ENCODE measurements at places on chromosomes 7 and 10. TPM values are rescaled to one million over a fixed set of nuclear protein-coding genes. Genes with fewer than 3 reads are reported as not detected.

SPDYE8 gene
- polyA plus RNA-seq: not detected

LRRC61 gene
- polyA plus RNA-seq: 19.4 TPM

ANKRD61 gene
- not detected for polyA plus RNA-seq

AGR3 gene
- polyA plus RNA-seq: not detected

CYP3A7 gene
- polyA plus RNA-seq: not detected

PRKAR2B gene
- polyA plus RNA-seq: 1.7 TPM

RADIL gene
- polyA plus RNA-seq: not detected

GRCh38 chr7:101377189-101377736, 14.6 kb downstream of the COL26A1 start:
- H3K4me1 ChIP-seq: no peaks in the 10 kb centered on the region
- H3K4me3 ChIP-seq: no peak overlapping the region
- no peak overlapping the region for H3K27ac ChIP-seq
- peaks cover 2% of the 10 kb centered on the region for H3K27me3 ChIP-seq
- DNase-seq: no peak

GRCh38 chr10:1630304-1630703, 107.0 kb downstream of the ADARB2 start:
- no peak for DNase-seq
- H3K27me3 ChIP-seq: peaks cover 7% of the 10 kb centered on the region
- H3K27ac ChIP-seq: no peak overlapping the region
- H3K4me1 ChIP-seq: no peaks in the 10 kb centered on the region
- H3K4me3 ChIP-seq: no peak overlapping the region

GRCh38 chr7:111785076-111785475, 222.8 kb upstream of the IMMP2L start:
- H3K4me3 ChIP-seq: no peak overlapping the region
- no peak for DNase-seq
- no peak overlapping the region for H3K27ac ChIP-seq

DNA sequence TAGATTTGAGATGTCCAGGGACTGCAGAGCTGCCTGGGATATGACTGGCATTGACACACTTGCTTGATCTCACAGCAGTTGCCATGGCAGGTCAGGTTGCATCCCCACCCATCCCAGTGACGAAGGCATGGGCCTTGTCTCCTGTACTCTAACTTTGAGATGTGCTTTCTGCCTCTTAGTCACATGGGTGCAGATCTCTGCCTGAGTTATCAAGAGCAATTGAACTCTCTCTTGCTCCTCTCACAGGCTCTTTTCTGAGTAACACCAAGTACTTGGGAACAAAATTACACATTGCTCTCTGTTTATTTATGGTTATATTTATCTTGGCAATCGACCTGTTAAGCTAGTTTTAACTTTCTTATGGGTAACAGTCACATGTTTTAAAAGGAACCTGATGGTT, 237.3 kb downstream of the NSUN6 start:
- H3K27me3 ChIP-seq: no peaks in the 10 kb centered on the region
- H3K27ac ChIP-seq: no peak overlapping the region
- H3K4me3 ChIP-seq: no peak overlapping the region
- no peak for DNase-seq

GRCh38 chr10:116775488-116776400, 33.4 kb upstream of the HSPA12A start:
- peaks cover 3% of the 10 kb centered on the region for H3K27me3 ChIP-seq
- no peak for DNase-seq
- H3K36me3 ChIP-seq: no peaks in the 10 kb centered on the region
- peak overlapping the region; percentile 28 for H3K27ac ChIP-seq
- no peak overlapping the region for H3K4me3 ChIP-seq

- no peaks in the 10 kb centered on the region for H3K27me3 ChIP-seq
- no peak for DNase-seq
- no peak overlapping the region for H3K4me3 ChIP-seq
- H3K36me3 ChIP-seq: no peaks in the 10 kb centered on the region
- no peaks in the 10 kb centered on the region for H3K4me1 ChIP-seq
- no peak overlapping the region for H3K27ac ChIP-seq
Measured at GRCh38 chr10:132891368-132891767, 51.0 kb downstream of the CFAP46 start.

DNA sequence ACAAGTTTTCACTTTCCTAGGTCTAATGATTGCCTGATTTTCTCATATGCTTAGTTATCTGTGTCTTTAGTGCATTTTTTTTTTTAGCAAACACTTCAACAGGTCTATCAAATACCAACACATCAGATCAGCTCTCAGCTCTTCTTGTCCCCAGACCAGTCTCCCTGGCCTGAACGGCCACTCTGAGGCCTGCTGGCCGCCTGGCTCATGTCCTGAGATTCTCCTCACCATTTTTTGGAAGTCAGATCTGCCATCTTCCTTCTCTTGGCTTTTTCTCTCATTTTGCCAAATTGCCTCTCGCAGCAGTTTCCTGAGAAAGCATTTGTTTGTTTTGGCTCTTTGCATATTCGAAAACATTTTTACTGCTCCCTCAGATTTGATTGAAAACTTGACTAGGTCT, 29.3 kb downstream of the PPP2R2D start:
- H3K27me3 ChIP-seq: peaks cover 2% of the 10 kb centered on the region
- peak overlapping the region; percentile 7 for H3K4me3 ChIP-seq
- H3K4me1 ChIP-seq: peaks cover 84% of the 10 kb centered on the region
- DNase-seq: no peak
- peaks cover 8% of the 10 kb centered on the region for H3K36me3 ChIP-seq

DNA sequence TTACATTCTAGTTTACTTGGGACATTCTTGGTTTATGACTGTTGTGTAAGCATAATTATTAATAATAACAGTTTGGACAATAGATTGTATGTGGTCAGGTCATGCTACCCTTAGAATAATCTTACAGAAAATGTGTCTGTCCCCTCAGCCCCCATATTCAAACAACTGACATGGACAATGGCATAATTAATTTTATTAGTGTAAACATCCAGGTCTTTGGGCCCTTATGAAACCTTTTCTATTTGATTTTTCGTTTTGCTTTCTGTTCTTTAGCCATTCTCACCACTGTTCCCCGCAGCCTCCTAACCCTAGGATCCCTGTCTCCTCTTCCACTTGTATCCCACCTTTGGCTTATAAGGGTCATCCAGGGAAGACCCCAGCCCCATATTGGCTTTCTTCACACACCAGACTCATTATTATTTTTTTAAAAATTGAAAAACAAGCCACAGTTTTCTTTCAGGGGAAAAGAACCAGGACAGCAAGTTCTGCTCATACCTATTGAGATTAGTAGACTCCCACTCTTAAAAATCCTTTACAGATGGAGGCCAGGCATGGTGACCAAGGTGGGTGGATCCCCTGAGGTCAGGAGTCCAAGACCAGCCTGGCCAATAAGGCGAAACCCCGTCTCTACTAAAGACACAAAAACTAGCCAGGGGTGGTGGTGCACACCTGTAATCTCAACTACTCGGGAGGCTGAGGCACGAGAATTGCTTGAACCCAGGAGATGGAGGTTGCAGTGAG, 11.5 kb downstream of the VIM start:
- H3K27me3 ChIP-seq: no peaks in the 10 kb centered on the region
- no peak overlapping the region for H3K4me3 ChIP-seq
- H3K36me3 ChIP-seq: peaks cover 20% of the 10 kb centered on the region
- peak overlapping the region; percentile 17 for H3K27ac ChIP-seq
- no peak for DNase-seq

GRCh38 chr10:104642658-104643302, 1.7 kb downstream of the SORCS3 start:
- H3K27ac ChIP-seq: no peak overlapping the region
- no peak for DNase-seq
- H3K4me1 ChIP-seq: no peaks in the 10 kb centered on the region
- H3K27me3 ChIP-seq: peaks cover 14% of the 10 kb centered on the region
- H3K36me3 ChIP-seq: no peaks in the 10 kb centered on the region

DNA sequence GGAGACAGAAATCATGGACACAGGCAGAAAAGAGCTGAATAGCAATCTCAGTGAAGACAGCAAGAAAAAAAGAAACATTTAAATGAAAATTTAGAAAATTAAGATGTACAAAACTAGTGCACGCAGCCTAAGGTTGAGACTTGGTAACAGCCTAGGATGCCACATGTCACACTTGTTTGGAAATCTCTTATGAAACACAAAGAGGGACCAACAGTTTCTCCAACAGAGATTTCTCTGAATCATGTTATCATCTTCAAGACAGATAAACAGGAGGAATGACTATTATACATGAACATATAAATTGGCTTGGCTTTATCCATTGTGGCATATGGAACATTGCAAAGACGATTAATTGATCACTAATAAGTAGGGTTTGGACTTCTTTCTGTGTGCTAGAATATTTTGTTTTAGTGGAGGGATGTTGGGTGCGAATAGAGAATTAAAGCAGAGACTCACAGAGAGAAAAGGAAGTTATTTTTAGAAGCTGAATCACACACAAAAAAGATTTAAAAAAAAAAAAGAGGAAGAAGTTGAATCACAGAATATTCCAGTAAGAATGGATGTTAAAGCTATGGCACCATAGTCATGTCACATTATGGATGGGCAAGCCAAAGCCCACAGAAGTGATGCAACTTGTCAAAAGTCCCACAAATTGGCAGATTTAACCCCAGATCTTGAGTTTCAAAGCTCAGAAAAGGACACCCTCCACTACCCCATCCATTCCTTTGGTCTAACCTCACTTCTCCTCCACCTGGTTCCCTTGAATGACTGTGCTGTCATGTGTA, 91.6 kb downstream of the MYOF start:
- no peak for DNase-seq
- peaks cover 20% of the 10 kb centered on the region for H3K4me1 ChIP-seq
- peaks cover 2% of the 10 kb centered on the region for H3K27me3 ChIP-seq
- no peak overlapping the region for H3K4me3 ChIP-seq

DNA sequence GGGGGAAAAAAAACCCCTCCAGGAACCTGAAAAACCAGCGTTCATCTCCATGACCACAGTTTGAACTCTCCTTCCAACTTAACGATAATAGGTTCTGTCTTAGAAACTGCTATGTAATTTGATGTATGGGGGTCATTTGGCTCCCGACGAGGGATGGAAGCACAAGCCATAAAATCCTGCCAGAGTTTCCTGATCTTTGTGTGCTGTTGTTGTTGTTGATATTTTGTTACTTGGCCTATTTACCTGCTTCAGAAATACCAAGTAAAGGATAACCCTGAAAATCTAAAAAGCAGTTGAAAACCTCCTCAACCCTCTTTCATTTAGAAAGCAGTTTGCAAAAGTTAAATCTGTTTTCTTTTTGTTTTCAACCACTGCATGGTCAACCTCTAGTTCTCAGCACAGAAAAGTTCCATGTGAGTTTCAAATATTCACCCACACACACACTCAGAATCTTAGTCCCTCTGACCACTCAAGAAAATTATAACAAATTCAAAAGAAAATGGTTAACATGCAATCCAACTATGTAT, 9.3 kb upstream of the HOXA2 start:
- DNase-seq: no peak
- no peaks in the 10 kb centered on the region for H3K27me3 ChIP-seq
- H3K36me3 ChIP-seq: peaks cover 4% of the 10 kb centered on the region
- no peak overlapping the region for H3K4me3 ChIP-seq
- no peaks in the 10 kb centered on the region for H3K4me1 ChIP-seq

DNA sequence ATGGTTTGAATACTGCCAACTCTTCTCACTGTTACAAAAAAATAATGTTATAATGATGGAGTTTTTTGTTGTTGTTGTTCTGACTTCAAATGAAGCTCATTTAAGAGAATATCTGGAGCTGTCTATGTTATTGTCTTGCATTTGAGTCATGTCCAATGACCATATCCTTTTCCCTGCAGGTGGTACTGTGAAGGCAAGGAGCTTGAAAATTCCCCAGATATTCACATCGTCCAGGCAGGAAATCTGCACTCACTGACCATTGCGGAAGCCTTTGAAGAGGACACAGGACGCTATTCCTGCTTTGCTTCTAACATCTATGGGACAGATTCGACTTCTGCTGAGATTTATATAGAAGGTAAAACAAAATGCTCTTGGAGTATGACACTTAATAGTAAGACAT, 33.5 kb downstream of the MYPN start:
- H3K4me1 ChIP-seq: no peaks in the 10 kb centered on the region
- DNase-seq: no peak
- H3K27ac ChIP-seq: no peak overlapping the region
- peaks cover 6% of the 10 kb centered on the region for H3K27me3 ChIP-seq
- H3K36me3 ChIP-seq: no peaks in the 10 kb centered on the region

Data from immature natural killer cell (primary cell).